ENCODE measurements at places on chromosomes 2 and 18.

DNA sequence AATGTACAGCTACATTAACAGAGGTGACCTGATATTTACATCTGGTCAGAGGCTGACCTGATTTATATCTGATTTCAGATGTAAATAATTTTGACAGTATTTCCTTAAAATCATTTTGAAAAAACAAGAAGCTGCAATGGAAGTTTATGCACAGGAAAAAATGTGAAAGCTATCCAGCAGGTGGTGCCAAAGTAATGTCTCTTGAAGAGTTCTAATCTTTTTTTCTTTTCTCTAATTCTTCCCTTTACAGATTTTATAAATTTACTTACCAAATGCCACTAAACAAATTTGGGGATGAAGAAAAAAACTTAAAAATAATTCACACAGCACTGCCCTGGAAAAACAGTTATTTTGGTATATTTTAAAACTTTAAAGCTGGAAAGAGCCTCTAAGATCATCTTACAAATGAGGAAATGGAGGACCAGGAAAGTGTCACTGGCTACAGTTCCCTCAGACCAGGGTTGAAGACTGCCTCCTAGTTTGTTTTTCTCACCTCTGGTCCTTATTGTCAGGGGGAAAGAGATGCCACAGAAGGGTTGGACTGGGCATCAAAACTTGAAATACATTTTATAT, 16.4 kb upstream of the FBLN7 start:
- DNase-seq: peak; percentile 59

DNA sequence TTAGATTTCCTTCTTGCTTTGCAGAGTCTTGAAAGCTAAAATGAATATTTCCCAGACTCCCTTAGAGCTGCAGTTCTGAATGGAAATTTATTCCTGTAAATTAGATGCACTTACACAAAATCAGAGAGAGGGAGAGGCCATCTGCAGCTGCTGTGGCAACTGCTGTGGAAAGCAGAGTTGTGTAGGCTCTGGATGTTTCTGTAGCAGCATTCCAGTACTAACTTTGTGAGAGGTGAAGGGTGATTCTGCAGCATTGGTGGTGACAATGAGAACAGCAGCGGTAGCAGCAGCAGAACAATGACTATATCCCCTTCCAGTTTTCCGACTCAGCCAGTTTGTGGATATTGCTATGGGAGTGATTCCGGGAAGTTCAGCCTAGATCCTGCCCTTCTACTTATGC, 433.0 kb upstream of the REG3G start:
- no peak for DNase-seq

- no peak for DNase-seq
Observed at GRCh38 chr18:13380691-13381070, 162.1 kb downstream of the LDLRAD4 start.

GRCh38 chr2:133948610-133949290, 305.1 kb upstream of the MGAT5 start:
- no peak for DNase-seq

GRCh38 chr2:232927032-232927792, 57.1 kb downstream of the SNORC start:
- no peak for DNase-seq

- DNase-seq: no peak
Observed at GRCh38 chr2:88561646-88562388, 65.4 kb downstream of the EIF2AK3 start.

- no peak for DNase-seq
Observed at GRCh38 chr2:52395912-52396311, 1364.0 kb upstream of the NRXN1 start.

- no peak for DNase-seq
Observed at GRCh38 chr2:119338272-119338671, 28.4 kb downstream of the C2orf76 start.

DNA sequence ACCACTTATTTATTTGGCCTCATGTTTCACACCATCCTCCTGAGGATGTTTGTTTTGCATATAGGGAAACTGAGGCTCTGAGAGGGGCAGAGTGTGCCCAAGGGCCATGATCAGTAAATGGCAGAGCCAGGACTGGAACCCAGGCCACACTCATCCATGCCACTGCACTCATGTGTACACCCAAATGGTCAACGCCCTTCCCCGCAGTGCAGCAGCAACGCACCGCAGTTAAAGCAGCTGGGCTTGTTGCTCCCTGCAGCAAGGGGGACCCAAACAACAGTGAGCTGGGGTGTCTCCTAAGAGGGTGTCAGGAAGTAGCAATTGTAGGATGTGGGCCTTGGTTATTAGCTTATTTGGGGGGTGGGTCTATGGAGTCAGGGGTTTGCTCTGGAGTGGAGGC, 36.6 kb downstream of the ZAP70 start:
- DNase-seq: no peak

- DNase-seq: no peak
Observed at GRCh38 chr2:232260075-232260474, 118.5 kb upstream of the ALPP start.

- DNase-seq: no peak
Observed at GRCh38 chr2:174585146-174585545, 12.5 kb downstream of the WIPF1 start.

GRCh38 chr18:47595831-47596501, 334.5 kb downstream of the SMAD2 start:
- DNase-seq: no peak

DNA sequence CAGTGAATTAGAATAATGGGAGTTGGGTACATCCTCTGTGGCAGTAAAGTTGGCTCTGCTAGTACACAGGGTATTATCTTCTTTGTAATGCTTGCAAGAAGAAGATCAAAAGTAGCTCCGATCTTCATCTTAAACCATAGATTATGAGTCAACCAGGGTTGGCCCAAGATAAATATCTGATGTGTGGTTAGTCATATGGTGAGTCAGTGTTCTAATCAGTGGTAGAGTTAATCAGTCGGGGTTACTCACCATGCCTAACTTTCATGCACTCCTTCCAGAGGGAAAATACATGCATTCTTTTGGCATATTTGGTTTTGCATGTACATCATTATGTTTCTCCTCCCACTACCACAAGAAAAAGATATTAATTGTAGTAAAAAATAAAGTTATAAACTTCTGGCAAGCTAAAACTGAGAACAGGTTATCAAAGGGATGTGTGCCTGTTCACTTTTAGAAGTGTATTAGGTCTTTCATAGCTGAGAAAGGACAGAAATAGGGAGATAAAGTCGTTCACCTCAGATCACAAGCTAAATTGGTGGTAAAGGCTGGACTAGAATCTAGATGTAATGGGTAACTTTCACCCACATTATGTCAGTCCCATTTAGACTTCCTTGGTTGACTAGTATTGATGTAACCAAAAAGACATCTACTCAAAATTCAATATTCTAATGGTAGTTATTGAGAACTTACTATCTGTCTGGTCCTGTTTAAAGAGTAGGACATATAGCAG, 684.4 kb downstream of the IRS1 start:
- DNase-seq: no peak

- no peak for DNase-seq
Observed at GRCh38 chr18:49848115-49848514, 34.8 kb upstream of the ACAA2 start.

GRCh38 chr2:215624423-215624829, 188.6 kb upstream of the FN1 start:
- DNase-seq: no peak

DNA sequence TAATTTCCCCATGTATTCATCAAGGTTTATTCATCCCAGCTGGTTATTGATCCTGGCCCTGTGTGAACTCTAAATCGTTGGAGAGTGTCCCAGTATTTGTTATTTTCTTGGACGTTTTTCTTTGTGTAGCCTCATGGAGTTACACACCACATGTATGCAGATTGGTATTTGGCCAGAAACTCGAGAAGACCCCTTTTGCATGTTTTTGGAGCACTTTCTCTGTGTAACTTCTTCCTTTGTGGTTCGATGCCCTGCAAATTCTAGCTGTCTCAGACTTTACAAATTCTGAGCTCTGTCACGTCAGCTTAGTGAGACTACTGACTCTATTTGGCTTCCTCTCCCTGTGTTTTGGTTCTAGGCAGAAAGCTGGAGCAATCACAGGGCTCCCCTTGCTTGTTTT, 198.7 kb downstream of the MCFD2 start:
- no peak for DNase-seq

GRCh38 chr2:241505086-241505780, 3.2 kb downstream of the STK25 start:
- no peak for DNase-seq

DNA sequence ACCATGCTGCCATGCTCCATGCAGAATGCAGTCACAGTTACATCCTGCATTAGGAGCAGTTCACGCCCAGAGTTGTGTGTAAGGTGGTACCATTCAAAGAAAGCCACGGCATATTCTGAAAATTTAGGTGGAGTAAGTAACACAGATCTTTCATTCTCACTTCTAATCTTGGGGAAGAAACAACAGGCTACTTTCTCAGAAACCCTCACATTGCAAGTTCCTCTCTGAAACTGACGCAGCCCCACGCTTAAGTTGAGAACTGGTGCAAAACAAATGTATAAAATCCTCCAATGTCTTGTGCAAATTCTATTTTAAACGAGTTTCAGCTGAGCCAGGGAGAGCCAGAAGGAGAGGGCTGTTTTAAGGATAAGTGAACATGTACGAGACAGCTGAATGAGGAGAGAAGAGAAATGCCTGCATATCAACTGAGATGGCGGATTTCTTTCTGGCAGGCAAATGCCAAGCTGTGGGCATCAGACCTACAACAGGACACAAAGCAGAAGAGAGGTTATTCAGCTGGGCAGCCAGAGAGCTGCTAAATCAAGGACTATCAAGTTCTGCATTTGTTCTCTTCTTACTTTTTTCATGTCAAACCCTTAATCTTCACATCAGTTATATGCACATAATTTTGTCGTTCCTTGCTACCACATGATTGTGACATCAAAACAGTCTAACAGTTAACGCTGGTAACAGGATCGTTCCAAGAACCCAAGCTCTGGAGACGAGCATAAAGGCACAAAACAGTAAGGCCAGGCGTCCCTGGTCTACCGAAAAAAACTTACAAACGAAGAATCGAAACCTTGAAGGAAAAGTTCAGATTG, 6.4 kb downstream of the ARL4C start:
- peak; percentile 90 for DNase-seq

DNA sequence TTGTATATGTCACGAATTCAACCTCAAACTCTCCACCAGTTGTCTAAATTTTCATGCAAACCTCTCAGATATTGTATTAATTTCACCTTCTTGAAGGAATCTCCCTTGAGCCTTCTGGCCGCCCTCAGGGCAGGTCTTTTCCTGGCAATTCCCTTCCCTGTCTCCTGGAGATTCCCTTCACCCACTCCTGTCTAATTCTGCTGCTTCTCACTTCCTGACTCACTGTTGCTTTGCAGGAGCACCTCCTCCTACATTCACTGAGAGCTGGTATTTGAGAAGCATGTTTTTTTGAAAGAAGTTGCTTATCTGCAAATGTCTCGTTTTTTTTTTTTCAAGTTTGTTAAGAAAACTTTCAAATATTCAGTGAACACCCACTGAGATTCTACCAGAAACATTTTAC, 79.9 kb upstream of the OTOS start:
- no peak for DNase-seq

GRCh38 chr18:44733069-44733753, 52.5 kb downstream of the SETBP1 start:
- DNase-seq: peak; percentile 36
